ENCODE measurements at places on chromosomes 16 and 17.

DNA sequence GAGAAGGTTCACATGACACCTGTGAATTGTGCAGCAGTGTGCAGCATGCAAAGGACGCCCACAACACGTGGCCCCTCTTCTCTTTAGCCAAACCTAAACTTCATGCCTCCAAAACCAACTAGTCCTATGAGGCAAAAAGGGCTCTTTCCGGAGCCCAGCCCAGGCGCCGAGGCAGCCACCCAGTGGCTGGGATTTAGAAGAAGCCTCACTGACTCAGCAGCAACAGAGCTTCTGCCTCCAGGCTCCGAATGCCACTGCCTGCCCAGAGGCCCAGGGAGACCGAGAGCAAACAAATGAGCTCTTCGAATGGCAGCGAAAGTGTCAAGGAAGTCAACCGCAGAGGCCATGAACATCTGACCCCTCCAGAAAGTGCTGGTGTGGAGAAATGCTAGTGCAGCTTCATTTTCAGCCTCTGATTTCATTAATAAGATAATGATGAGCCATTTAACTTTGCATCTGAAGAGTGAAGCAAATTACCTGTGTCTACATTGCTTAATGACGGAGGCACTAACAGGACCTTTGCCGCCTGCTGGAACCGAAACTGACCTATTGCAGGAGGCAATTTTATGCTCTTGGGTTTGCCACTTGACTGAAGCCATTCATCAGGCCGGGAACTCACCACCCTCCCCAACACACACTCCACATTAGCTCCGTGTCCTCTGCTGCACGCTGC lies 157.7 kb upstream of the RPL38 start:
- DNase-seq: no peak

GRCh38 chr17:81213978-81214377 lies 8.8 kb downstream of the CEP131 start:
- DNase-seq: no peak

DNA sequence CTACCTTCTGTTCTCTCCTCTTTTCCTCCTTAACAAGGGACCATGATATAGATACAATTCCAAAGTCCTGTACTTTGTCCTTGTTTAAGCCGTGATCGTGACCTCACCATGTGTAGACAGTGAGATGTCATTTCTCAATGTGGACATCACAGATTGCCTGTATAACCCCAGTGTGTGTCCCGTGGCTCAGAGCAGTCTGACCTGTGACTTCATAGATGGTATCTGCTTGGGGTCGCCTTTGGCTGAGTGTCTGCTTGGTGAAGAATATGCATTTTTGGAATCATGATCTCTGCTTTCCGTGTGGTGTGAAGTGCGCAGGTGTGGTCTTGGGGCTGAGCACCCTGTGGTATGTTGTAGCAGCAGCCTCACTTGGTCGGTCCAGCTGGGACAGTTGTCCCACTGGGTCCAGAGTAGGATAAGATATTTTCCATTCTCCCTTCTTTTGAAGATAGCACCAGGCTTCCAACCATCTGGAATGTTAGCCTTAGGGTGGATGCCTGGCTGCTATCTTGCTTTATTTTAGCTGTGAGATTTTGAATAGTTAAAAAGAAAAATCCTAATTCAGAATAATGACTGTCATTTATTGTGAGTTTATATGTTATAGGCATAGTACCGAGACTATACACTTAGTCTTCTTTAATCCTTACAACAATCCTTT lies 13.4 kb downstream of the MSI2 start:
- no peak for DNase-seq

GRCh38 chr16:82421851-82422250 lies 204.9 kb upstream of the CDH13 start:
- DNase-seq: no peak

DNA sequence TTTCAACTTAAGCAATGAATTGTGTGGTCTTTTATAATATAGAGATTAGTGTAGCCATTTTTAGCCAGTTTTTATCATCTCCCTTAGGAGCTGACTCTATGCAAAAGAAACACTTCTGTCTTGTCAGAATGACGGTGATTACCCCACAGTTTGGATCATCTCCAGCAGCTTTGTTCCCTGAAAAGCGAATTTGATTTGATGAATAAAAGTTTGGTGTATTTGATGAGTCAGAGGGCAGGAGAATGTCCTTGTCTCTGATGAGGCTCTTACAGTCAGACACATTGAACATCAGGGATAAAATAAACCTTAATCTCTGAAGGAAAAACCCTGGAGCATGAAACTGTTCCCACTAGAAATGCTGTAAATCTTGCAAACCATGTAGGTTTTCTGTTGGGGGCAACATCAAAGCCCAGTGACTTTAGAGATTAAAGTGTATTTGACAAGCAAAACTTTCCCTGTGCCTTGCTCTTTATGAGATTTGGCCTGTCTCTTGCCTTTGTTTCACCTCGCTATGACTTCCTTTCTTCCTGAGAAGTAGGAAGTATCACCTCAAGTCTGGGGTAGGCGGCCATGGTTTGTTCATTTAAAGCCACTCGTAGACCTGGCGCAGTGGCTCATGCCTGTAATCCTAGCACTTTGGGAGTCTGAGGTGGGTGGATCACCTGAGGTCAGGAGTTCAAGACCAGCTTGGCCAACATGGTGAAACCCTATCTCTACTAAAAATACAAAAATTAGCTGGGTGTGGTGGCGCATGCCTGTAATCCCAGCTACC lies 209.3 kb downstream of the FTO start:
- no peak for DNase-seq

GRCh38 chr17:60094754-60095153 lies 16.0 kb upstream of the HEATR6 start:
- no peak for DNase-seq

DNA sequence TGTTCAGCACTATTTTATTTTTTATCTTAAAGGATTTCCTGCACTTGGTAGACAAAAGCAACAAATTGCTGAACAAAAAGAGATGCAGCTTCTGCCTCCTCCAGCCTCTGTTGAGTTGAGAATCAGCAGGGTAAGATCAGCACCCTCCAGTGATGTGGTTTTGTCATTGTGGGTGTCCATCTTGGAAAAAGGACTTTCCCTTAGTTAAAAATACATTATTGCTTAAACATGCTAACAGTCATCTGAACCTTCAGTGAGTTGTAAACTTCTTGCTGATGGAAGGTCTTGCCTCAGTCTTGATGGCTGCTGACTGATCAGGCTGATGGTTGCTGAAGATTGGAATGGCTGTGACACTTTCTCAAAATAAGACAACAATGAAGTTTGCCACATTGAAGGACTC lies 101.2 kb downstream of the PHKB start:
- DNase-seq: no peak

DNA sequence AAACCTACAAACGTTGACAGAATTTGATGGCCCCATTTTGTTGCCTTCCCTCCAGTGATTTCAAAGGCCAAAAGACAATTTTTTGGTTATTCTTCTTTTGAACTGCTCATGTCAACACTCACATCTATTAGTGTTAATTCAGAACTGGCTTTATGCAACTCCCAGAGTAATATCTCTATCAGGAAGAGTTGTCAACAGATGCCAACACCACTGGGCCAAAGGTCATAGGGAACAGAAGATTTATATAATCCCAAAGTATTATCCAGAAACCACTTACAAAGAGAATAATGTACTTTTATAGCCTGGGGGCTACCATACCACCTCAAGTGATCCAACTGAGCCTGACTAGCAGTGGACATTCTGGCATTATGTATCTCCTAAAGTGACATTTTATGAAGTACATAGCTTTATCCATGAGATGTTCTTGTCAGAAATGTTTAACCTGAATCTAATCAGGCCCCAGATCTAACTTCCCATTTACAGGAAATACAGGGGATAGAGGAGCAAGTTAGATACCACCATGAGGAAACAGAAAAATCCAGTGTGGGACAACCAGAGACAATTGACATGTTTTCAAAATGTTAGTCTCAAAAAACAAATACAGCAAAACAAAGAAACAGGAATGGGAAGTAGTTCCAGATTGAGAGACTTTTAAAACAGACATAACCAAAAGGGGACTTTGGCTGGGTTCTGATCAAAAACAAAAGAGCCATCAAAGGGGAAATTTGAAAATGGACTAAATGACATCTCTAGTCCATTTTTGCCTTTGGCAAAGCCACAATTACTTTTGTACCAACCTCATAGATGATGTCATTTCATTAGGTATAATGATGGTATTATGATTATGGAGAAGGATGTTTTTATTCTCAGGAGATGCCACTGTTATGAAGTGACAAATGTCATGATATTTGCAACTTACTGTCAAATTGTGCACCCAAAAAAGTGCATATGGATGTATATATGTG lies 18.5 kb downstream of the FAM117A start:
- DNase-seq: no peak

DNA sequence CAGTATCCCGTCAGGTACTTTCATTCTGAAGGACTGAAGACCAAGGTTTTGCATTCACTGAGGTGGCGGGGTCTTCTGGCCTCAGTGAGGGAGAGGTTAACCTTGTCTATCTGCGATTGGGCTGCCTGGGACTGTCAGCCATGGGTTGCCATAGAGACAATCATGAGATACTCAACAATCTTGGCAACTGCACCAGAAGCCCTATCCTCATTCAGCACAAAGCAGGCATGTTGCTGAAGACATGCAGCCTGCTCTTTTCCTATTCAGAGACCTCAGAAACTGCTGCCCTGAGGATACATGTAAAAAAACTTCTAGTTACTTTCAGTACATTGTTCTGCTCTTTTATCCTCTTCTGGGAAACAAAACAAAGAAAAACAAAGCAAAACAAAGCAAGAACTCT lies 146.3 kb upstream of the PIRT start:
- no peak for DNase-seq

DNA sequence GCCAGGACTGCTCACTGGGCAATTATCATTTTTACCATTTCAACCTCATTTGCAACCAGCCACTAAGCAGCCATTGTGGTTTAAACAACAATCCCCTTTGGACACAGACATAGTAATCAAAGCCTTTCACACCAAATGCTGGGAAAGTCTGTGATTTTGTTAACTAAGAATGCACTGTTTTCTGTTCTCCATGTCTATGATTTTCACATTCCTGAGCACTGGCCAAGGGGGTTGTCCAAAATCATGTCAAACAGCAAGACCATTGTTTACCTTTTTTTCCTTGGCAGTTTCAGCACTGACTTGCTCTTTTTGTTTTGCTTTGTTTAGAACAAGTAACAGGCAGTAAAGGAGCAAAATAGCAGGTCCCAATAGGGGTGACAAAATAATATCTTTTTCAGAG lies 106.3 kb upstream of the SIAH1 start:
- DNase-seq: no peak

DNA sequence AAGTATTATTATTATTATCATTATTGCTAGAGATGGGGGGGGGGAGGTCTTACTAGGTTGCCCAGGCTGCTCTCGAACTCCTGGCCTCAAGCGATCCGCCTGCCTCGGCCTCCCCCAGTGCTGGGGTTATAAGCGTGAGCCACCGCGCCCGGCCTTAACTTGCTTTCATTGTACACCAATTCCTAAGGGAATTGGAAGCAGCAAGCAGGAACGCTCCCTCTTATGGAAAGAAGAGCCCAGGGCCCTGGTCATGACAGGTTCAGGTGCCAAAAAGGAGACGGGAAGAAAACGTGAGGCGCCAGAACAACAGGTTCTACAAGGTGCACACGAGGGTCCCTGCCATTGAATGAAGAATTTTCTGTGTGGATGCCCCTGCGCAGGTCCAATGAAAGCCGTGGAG lies 540 bp upstream of the RPL38 start:
- no peak for DNase-seq

GRCh38 chr17:80753685-80754345 lies 209.2 kb downstream of the RPTOR start:
- no peak for DNase-seq

GRCh38 chr16:79269211-79269863 lies 331.2 kb downstream of the MAF start:
- DNase-seq: no peak

DNA sequence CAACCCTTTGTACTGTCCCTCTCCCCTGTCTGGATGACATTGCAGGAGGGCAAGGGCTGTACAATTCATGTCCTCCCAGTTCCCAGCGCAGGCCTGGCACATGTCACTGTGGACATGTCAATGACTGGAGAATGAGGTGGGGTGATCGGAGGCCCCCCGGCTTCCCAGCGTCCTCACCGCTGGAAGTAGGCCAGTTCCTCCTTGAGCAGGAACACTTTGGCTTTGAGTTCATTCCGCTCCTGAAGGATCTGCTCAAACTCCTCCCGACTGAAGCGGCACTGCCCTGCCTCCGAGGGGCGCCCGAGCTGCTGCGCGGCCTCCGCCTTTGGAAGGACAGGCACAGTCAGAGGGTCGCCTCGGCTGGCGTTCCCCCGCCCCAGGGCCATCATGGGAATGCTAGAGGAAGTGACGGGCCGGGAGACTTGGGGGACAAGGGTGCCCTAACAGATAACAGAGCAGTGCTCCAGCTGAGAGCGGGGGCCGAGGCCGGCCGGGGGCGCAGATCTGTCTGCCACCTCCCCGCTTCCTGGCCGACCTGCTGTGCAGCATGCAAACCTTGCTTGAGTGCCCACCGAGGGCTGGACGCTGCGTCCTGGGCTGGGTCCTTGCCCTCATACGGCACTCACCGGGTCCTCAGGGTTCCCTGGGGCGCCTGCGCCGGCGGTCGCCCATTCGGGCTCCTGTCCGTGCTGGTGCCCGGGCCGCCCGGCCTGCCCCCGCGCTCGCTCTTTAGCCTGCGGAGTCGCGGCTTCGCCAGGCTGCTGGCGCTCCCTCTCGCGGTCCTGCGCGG lies 1.3 kb downstream of the RILP start:
- DNase-seq: peak; percentile 28

DNA sequence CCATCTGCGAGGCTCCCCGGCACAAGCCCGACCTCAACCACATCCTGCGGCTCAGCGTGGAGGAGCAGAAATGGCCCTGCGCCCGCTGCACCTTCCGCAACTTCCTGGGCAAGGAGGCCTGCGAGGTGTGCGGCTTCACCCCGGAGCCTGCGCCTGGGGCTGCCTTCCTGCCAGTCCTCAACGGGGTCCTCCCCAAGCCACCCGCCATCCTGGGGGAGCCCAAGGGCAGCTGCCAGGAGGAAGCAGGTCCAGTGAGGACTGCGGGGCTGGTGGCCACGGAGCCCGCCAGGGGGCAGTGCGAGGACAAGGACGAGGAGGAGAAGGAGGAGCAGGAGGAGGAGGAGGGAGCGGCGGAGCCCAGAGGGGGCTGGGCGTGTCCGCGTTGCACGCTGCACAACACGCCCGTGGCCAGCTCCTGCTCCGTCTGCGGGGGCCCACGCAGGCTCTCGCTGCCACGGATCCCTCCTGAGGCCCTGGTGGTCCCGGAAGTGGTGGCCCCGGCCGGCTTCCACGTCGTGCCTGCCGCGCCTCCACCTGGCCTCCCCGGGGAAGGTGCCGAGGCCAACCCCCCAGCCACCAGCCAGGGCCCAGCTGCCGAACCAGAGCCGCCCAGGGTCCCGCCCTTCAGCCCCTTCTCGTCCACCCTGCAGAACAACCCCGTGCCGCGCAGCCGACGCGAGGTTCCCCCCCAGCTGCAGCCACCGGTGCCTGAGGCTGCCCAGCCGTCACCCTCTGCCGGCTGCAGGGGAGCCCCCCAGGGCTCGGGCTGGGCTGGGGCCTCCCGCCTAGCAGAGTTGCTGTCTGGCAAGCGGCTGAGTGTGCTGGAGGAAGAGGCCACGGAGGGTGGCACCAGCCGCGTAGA lies 13.1 kb upstream of the PRR35 start:
- DNase-seq: peak; percentile 46
